ENCODE measurements at places on chromosomes 16 and 17. TPM values are rescaled to one million over a fixed set of nuclear protein-coding genes. Genes with fewer than 3 reads are reported as not detected.
A peak's percentile ranks its signal among the peaks of the same experiment; 100 is the strongest.

DNA sequence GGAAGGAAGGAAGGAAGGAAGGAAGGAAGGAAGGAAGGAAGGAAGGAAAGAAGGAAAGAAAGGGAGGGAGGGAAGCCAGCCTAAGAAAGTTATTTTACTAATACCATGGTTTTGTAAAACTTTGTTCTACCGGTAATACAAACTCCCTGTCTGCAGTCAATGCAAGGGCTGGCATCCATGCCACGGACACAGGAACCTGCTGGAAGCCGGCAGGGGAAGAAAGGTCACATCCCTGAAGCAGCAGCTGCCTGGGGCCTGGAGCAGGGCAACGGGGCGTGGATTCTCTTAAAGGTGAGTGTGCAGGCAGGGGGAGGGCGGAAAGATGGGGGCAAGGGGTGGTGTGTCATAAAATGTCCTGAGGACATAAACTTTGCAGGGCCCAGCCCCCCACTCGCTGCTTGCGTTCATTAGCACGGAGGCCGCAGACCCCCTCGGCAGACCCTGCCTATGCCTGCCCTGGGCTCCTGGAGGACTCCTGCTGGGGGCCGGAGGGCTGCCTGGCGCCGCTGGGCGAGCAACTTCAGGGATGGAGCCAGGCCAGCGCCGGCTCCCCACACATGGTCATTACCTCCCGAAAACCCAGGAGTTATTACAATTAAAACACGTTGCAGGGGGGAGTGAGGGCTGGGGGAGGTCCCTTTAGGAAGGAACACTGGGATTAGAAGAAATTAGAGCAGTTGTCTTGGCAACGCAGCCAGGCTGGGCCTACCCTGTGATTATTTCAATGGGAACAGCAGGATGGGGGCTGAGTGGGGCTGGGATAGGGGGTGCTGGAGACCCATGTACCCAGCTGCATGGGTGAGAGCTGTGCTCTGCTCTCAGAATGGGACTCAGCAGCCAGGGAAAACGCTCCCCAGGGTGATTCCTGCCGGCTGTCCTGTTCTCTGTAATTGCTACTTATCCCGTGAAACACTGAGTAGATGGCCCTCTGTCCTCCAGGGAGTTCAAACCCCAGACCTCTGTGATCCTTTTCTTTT is 257.9 kb downstream of the SOX9 start:
- no peak for DNase-seq

GRCh38 chr17:9115214-9116191 is 94.2 kb downstream of the NTN1 start:
- DNase-seq: peak; percentile 75

The OSGIN1 gene
- 0.92 TPM for total RNA-seq

GRCh38 chr17:14304773-14305517 is 4.1 kb downstream of the HS3ST3B1 start:
- no peak for DNase-seq

GRCh38 chr17:43846221-43846712 is 709 bp upstream of the CD300LG start:
- peak; percentile 78 for DNase-seq

DNA sequence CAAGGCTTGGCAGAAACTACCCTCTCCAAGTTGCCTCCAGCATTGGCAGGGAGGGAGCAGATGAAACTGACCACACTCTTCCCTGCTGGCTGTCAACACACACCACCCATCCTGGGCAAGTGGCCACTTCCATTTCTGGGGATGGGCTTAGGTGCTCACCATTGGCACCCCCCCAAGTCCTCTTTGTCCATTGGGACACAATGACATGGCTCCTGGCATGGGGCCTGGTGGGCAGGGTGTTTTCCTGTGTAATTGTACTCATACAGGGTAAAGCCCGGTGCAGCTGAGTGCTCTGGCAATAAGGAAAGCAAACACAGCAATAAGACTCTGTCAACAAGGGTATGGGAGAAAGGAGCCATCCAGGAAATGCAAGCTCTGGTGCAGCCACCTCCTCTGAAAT is 22.6 kb downstream of the SCNN1B start:
- no peak for DNase-seq
